PC-9 (cell line): ENCODE measurements at places on chromosomes 5 and 9. TPM values are rescaled to one million over a fixed set of nuclear protein-coding genes. Genes with fewer than 3 reads are reported as not detected.

Gene WNT8A
- total RNA-seq: 0.35 TPM in 1 of 2 replicates, not detected in the other

Gene P4HA2
- total RNA-seq: 21.7 and 24.0 TPM in 2 replicates

Gene TTC16
- total RNA-seq: 0.26 and 0.40 TPM in 2 replicates

Gene CNTNAP3
- total RNA-seq: 4.6 TPM in 2 replicates

- DNase-seq: no peak
Observed at GRCh38 chr5:72412283-72413055, 92.3 kb downstream of the PTCD2 start.

DNA sequence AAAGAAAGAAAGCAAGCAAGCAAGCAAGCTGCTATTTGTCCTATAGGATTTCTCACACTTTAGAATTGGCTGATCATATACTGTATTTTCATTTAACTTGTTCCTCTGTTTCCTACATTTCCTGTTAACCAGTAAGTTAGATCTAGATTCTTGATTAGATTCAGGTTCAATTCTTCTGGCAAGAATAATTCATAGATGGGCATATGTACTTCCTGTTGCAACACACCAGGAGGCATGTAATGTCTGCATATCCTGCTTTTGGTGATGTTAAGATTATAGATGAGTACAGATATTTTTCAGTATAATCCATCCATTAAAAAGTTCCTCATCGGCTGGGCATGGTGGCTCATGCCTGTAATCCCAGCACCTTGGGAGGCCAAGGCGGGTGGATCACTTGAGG, 10.8 kb upstream of the KIF27 start:
- DNase-seq: no peak

GRCh38 chr5:16852251-16853005, 83.7 kb downstream of the MYO10 start:
- no peak for DNase-seq

DNA sequence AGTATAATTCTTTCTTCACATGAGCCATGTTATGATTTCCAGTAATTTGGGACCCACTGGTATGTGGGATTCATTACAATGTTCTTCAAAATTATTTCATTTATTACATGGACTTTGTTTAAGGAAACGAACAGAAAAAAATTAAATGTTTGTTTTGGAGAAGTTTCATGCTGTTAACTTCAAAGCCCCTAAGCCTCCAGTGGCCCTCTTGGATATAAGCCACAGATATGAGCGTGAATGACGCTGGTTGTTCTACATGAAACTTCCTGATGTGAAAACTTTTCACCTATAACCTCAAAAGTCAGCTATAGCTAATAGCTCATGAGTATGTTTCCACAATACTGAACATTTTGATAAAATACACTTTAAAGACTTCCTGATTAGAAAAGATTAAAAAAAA, 334.2 kb downstream of the PDE4D start:
- no peak for DNase-seq

GRCh38 chr5:40410964-40411635, 268.6 kb upstream of the PTGER4 start:
- peak; percentile 35 for DNase-seq

DNA sequence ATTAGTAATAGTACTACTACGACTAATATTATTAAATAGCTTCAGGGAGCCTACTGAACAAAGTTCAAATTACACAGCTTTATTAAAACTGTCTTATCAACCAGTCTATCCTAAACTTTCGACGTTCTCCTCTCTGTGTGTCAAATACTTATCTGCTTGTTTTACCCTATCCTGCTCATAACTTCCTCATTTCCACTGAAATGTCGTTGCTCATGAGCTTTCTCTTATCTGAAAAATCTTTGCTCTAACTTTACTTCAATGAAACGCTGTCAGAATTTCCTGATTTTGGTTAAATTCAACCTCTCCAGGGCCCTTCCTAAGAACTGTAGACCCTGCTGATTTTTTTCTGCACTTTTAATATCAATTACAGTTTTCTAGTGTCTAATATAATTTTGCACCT, 1431.0 kb upstream of the WWC1 start:
- no peak for DNase-seq

DNA sequence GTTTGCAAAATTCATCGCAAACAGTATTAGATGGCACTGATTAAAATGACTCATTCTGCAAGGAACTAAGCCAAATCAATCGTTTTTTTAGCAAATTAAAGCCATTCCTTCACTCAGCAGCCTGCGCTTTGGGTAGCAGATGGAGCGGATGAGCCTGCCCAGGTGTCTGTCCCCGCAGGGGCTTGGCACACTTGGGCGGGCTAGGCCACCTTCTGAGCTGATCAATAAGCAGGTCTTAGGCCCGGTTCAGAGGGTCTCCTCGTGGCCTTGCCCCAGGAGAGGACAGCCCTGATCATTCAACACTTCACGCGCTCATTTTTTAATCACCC, 78.0 kb upstream of the FCN1 start:
- DNase-seq: no peak

- DNase-seq: no peak
Observed at GRCh38 chr9:30574355-30575151, 1809.9 kb upstream of the ACO1 start.

DNA sequence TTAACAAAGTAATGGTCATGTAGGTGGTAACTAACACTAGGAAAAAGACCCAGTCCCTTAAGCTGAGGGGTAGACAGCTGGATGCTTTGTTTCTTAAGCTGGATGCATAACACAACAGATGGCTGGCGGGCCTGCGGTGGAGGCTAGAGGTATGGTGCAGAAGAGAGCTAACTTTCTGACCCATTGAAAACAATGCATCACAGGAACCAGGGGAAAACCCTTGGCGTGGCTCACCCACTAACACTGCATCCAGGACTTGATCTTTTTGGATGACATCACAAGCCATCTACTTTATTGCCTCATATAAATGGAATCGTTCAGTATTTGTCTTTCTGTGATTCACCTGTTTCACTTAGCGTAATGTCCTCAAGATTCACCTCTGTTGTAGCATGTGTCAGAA, 138.7 kb downstream of the AUH start:
- no peak for DNase-seq

GRCh38 chr9:22214497-22215031, 205.5 kb upstream of the CDKN2B start:
- DNase-seq: no peak

DNA sequence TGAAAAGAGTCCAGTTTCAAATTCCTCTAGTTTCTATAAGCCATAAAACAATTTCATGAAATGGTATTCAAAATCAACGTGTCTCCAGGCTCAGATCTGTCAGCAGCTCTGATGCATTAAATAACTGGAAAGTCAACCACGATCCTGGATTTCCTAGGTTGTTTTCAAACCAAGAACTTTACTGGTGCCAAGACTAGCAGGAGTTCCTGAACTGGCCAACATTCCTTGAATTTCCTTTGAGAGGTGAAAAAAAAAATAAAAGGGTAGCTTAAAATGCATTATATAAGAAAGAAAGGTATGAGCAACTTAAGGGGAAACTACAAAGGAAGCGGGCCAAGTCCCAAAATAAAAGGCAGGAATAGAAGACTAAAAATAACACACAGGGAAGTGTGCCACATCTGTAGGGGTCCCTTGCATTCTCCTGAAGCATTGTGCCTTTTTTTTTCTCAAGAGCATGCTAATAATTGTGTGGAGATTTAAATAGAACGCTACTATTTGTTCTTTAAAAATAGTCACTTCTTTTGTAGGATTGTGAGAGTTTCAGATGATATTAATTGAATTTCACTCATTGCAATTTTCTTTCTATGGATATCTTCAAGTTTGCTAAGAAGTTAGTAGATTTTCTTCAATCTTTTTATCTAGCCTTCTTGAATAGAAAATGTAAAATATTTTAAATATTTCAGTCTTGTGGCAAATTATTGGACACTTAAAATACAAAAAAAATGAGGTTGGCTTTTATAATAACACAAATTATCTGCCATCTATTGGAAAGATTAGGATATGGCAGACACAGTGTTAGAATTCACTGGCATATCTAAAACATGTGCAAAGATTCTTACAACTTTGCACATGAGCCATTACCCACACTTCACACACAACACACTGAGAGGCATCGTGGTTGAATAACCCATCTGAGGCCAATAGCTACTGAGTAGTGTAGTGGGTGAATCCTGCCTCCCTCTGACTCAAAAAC, 15.3 kb downstream of the ESM1 start:
- DNase-seq: no peak

- no peak for DNase-seq
Observed at GRCh38 chr5:102561894-102562760, 63.3 kb upstream of the SLCO6A1 start.

- no peak for DNase-seq
Observed at GRCh38 chr5:143182901-143183820, 220.3 kb downstream of the NR3C1 start.

DNA sequence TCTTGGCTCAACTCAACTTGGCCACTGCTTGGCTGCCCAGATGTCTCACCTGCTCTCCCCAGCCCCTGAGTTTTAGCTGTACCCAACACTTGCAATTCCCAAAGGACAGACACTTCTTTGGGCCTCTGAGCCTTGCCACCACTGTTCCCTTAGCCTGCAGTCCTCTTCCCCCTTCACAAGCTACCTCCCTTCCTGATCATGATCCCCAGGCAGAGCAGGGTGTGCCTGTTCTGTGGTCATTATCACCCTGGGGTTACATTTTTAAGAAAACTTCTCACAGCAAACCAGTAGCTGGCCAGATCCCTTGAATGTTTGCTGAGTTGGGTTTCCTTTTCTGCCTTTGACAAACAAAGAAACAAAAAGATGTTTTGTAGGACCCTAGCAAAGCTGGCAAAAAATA, 87.5 kb upstream of the PRRC1 start:
- DNase-seq: no peak

DNA sequence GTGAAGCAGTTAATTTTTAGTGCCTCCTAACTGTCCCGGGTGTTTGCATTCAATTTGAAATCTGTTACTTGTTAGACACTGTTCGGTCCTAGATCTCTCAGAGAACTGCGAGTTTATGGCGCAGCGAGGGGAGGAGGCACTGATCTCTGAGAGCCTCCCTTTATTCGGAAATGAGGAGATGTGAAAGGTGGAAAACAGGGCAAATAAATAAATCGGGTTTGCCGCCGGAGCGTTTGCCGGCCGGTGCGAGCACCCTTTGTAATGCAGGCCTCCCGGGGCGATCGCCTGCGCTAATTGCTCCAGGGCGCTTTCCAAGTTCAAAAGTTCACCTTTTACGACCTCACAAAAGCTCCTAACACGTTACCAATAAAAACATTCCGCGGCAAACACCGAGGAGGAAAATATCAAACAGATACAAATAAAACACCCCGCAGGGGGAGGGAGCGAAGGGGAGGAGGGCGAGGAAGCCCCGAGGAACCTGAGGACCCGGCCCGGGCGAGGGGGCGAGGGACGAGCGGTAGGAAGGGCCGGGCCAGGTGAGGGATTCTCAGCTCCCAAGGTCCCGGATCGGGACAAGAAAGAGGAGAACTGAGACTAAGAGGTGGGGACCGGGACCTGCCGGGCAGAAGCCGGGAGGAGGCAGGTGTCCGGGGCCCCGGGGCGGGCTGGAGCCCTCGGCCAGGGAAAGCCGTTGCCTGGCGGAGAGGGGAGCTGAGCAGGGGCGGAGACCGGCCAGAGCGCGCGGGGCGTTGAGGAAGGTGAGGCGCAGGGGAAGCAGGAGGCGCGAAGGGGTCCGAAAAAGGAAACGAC, 1.4 kb downstream of the NR6A1 start:
- peak; percentile 48 for DNase-seq

- no peak for DNase-seq
Observed at GRCh38 chr9:35905051-35905781, 786 bp upstream of the HRCT1 start.

DNA sequence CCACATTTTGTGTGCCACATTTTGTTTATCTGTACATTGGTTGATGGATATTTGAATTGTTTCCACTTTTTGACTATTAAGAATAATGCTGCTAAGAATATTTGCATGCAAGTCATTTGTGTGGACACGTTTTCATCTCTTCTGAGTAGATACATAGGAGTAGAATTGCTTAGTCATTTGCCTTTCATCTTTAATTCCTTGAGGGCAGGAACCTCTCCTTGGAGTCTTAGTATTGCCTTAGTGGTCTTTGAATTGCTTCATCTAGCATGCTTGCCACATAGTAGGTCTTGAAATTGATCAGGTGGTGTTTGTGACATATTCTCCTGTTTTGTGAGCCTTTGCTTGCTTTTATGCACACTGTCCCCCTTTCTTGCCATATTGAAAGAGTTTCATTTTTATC, 128.5 kb downstream of the NR3C1 start:
- no peak for DNase-seq

DNA sequence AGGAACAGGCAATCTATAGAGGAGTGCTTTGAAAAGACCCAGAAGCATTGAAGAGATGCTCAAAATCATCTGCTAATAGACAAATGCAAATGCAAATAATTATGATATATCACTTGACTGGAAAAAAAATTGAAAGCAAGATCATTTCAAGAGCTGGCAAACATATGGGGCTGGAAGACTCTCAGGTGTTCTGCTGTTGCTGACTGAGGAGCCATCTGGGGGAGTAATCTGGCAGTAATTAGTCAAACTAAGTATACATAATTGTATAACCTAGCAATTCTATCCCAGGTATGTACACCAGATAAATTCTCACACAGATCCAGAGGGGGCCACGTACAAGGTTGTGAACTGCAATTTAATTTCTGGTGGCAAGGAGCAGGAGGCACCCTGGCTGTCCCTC, 4.6 kb upstream of the HMHB1 start:
- DNase-seq: no peak

DNA sequence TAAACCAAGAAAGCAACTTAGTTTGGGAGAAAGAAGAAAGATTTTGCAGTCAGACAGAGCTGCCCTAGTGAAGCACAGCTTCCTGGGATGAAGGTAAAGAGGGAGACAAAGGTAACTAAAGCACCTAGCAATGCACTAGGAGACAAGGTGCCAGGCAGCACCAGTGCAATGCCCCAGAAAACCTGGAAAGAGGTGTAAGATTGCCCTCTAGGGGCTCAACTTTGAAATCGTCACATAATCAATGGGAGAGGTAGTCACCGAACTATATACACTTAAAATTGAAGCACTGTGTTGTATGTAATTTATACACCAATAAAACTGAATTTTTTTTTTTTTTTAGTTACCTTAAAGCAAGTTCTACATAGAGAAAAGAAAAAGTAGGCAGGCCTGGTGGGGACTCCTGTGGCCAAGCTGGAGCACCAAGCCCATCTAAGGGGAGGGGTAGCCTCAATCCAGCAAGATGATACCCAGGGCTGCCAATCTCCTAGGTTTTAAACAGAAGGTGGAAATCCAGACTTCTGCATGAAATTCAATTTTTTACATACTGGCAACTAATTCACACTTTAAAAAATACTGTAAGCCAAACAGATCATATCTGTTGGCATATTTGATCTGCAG, 48.2 kb downstream of the CDK5RAP2 start:
- DNase-seq: no peak

DNA sequence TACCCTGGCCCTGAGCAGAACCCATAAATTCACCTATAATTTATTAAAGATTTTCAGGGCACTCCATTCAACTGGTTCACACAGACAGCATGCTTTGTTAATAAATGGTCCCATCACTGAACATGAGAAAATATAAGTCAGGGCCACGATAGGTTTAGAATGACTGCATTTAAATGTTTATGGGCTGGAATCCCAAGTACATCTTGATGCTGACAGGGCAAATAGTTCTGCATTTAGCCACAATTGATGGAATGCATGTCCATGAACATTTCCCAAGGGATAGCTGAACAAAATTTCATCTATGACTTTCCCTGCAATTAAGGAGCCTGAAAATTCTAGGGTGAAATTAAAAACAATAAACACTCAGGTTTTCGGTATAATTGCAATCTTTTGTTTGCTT, 124.5 kb downstream of the CAAP1 start:
- no peak for DNase-seq

GRCh38 chr9:21294364-21294774, 10.7 kb downstream of the IFNA5 start:
- peak; percentile 51 for DNase-seq
